ENCODE measurements at places on chromosomes 4 and X.

DNA sequence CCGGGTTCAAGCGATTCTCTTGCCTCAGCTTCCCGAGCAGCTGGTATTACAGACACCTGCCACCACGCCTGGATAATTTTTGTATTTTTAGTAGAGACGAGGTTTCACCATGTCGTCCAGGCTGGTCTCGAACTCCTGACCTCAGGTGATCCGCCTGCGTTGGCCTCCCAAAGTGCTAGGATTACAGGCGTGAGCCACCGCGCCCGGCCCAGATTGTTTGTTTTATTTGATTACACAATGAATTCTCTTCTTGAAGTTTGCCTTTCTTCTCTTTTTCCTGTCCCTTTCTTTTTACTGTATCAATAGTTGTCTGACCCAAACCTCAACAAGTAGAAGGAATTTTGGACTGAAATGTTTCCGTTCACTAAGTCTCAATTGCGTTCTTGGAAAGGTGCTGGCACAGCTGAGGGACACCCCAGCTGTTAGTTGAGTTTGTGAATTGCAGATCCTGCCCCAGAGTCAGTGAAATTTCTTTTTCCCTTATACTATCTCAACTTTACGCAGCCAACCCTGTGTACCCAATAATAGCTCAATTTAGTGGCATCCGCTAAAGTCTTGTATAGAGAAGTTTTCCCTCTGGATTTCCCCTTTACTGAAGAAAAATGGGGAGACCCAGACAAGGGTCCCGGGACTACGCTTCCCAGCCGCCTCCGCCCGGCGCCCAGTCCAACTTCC, 639 bp upstream of the MTM1 start:
- DNase-seq = no peak

DNA sequence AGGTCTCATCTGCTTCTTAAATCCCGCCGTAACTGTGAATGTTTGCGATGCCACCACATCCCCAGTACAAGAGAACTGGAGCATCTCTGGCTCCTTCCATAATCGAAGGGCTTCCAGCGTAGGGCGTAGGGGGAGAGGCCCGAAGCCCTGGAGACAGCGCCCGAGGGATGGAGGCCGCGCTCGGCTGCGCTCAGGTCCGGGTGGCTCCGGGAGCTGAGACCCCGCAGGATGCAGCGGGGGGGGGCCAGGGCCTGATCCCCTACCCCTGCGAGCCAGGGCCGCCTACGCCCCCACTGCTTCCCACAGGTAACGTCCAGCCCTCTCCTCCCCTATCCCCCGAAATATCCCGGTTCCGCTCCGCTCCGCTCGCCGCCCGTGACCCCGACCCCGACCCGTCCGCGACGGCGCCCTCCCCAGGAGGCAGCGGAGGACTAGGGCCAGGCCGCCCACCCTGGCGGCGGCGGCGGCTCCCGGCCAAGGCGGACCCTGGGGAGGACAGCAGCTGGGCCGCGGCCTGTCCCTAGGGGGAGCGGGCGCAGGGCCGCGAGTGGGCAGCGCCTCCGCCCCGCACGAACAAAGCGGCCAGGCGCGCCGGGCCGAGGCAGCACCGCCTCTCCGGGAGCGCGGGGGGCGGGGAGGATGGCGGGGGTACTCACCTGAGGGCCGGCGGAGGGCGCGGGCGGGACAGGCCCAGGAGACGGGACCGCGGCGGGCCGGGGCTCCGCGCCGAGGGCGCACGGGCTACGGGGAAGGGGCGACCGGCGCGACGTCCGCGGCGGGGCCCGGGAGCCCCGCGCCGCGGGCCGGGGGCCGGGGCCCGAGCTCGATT, 723 bp downstream of the WDFY3 start:
- no peak for DNase-seq

DNA sequence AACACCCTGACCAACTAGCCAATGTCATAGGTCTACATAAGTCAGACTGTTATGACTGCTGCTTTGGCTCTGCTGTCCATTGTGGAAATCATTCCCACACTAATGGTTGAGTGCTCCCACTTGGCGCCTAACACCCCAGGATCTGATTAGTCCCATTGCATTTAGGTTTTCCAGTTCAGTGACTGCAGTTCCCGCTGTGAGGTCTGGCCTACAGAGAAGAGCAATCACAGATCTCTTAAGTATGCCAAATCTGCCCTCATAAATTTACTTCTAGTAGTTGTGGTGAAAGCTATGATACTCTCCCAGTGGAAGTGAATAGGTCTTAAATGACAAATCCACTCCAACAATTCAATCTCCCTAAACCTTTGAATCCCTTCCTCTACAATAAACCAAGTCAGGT, 77.3 kb upstream of the IL2 start:
- DNase-seq = no peak

GRCh38 chrX:12011075-12011474, 127.2 kb upstream of the FRMPD4 start:
- no peak for DNase-seq

GRCh38 chr4:3835527-3836405, 69.6 kb downstream of the ADRA2C start:
- no peak for DNase-seq

- DNase-seq = no peak
These were observed 29.9 kb downstream of the CPEB2 start for GRCh38 chr4:15031993-15032675.

DNA sequence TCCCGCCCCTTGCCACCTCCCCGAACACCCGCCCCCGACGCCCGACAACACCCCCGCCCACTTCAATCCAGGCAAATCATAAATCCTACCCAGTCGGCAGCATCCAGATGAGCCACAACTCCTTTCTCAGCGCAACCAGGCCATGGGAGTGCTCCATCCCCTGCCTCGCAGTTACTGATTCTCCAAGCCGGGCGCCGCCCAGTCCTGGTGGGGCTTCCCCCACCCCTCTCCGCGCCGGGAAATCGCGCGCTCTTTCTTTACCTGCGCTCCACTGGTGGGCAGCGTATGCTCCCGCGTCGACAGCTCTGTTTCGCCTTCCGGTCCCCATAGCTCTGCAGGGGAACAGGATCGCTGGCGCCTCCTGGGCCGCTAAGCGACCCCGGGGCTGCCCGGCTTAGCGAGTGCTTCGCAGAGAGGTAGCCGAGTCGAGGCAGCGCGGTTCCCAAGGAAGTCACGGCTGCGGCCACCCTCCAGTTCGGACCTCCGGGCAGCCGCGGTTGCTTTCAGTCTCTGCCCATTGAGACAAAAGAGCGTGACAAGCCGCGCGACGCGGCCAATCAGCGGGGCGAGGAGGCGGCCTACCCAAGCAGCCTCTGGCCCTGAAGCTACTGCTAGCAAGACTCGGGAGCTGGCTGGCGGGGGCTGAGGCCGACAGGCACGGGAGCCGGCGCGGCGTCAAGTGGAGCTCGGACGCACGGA, 43.7 kb upstream of the TMSB15B start:
- DNase-seq = peak; percentile 6

GRCh38 chrX:74540635-74541249, 73.7 kb downstream of the RLIM start:
- DNase-seq = no peak

DNA sequence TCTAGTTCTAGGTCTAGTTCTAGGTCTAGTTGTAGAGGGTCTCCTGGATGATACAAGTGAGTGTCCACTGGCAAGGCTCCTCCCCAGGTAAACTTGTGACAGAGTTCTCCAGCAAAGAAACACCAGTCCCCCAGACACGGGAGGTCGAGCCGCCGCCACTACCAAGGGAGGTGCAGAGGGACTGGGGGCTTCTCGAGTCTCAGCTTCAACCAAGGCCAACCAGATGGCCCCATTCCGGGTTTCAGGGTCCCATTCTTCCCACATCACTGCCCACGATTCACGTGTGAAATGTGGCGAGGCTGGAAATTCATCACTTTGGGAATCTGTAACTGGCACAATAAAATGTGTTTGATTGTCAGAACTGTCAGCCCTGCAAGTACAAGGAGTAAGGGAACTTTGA, 37.5 kb downstream of the TKTL1 start:
- no peak for DNase-seq
